Activated CD4-positive, alpha-beta T cell treated with anti-CD3 and anti-CD28 coated beads, Interleukin-2, amount 50 U/mL, for 1 hour (primary cell): ENCODE measurements at places on chromosomes 6 and 20.

GRCh38 chr20:50110141-50111047 is 2.6 kb downstream of the UBE2V1 start:
- no peak for DNase-seq

- peak; percentile 28 for DNase-seq
Measured at GRCh38 chr6:15879371-15880261, 216.8 kb upstream of the DTNBP1 start.

GRCh38 chr6:156822747-156823206 is 45.6 kb downstream of the ARID1B start:
- no peak for DNase-seq

DNA sequence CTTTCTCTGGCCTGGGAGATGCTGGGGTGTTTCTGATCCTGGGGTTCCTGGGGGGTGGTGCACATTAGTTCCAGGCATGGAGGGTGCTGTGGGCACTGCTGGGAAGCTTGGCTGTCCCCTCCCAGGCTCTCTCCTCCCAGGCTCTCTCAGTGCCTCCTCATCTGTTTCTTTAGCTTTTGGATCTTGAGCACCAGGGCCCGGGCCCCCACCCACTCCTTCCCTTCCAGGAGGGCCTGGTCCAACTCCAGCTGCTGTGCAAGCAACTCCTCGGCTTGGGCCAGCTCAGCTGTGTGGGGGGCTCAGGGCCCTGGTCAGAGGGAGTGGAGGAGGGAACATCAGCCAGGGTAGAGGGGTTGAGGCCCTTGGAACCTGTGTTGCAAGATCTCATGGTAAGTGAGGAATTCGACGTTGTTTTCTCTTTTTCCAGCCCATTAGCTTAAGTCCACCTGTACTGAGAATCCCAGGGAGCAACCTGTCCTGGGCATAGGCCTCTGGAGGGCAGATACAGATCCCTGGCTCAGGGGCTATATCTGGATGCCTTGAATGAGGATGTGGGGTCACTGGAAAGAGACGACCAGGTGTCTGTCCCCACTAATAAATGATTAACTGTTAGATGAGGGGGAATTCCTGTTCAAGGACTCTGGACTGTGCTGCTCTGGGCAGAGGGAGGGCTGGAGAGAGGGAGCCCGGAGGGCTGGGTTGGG is 34.5 kb upstream of the HLA-A start:
- no peak for DNase-seq

GRCh38 chr20:54340667-54341081 is 132.8 kb downstream of the PFDN4 start:
- DNase-seq = no peak

GRCh38 chr6:128259029-128259724 is 261.2 kb downstream of the PTPRK start:
- DNase-seq = no peak

DNA sequence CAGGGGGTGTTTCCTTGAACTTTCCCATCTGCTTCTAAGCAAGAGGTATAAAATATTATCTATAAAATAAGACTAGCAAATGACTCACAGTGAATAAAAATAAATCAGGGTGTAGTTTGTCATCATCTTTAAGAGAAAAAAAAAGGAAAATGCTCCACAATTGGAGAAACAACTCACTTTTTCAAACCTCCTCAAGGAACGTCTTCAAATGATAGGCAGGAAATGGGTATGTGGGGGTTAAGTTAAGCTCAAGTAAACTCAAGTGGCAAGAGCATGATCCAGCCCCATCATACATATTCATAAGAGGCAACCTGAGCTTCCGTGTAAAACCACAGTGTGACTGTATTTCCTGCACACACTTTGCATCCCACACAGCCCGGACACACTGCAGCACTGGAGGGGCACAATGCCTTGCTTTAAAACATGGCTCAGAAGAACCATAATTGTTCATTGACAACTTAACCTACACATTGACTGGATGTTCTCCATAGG is 58.5 kb upstream of the CEP85L start:
- DNase-seq = peak; percentile 62

DNA sequence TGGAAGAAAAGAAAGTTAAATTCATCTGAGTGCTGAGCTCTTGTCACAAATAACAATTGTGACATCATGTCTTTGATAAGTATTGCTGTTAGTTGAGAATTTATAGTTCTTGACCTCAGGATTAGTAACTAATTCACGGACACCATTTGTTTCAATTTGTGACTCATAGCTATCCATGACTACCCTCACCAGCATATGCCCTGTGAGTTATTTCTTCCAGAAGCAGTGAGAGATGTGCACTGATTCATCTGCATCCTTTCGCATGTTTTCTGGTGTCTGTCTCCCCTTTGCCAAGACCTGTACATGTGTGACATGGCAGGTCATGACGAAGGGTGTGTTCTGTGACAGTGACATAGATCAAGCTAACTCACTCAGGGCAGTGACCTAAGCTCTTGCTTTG is 86.9 kb downstream of the SOBP start:
- no peak for DNase-seq

DNA sequence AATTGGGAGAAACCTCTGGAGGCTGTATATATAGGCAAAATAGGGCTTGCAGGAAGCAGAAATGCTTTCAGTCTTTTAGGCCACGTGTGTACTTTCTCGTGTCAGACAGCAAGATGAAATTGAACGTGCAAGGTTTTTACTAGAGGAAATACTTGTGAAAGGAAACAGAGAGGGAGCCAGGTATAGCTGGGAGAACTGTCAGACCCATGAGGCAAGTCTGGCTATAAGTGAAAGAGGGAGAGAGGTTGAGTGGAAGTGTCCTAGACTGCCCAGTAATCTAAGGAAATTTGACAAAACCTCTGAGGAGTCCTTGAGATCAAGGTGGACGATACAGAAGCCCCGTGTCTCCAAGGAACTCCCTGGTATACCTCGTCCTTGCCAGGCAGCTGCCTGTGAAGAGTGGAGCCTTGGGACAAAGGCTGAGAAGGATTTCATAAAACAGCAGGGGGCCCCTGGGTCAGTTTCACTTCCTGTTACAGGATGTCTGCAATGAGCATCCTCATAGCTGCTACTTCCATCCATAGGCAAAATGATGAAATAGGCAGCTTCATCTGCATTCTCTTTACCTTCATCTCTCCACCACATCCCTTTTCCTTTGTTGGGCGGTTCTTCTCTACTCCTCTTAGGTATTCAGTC is 114.4 kb upstream of the MAP3K7 start:
- no peak for DNase-seq

- no peak for DNase-seq
Measured at GRCh38 chr6:88220493-88220892, 54.3 kb upstream of the CNR1 start.

- peak; percentile 3 for DNase-seq
Measured at GRCh38 chr6:34115403-34115795, 30.5 kb downstream of the GRM4 start.

- DNase-seq = no peak
Measured at GRCh38 chr6:92784235-92784634, 635.1 kb downstream of the EPHA7 start.

DNA sequence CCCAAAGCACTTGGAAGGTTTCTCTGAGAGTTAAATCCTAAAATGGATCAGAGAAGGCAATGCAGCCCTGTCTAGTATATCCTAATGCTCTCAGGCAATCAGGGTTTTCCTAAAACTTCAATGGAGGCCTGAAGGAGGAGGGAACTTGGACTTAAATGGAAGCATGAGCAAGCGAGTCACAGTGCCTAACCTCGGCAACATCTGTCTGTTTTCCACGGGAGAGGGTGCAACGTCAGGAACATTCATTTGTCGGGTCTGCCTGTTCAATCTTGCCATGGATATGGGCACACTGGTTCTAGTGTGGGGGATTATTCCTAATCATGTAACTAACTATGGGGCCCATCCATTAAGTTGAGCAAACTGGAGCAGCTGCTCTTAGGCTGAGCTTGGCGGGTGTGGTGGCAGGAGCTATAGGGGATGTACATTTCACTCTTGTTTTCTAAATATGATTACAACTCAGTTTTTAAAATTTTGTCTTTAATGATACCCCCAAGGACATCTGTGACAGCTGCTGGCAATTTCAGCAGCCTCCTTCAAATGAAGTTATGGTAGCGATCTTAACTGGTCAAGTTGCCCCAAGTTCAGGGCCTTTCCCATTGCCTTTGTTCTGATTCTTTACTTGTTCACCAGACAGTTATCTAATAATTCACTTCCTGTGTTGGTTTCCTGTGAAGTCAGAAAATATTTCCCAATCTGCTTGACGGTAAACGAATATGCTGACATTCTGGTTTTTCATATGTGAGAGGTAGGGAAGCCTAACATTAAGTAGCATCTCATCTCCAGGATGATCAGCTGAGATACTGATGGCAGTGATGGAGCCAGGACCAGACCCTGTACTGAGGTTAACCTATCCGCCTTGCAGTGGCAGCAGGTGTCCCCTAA is 21.6 kb downstream of the DSE start:
- no peak for DNase-seq

- no peak for DNase-seq
Measured at GRCh38 chr6:131787766-131788712, 19.8 kb upstream of the ENPP1 start.

DNA sequence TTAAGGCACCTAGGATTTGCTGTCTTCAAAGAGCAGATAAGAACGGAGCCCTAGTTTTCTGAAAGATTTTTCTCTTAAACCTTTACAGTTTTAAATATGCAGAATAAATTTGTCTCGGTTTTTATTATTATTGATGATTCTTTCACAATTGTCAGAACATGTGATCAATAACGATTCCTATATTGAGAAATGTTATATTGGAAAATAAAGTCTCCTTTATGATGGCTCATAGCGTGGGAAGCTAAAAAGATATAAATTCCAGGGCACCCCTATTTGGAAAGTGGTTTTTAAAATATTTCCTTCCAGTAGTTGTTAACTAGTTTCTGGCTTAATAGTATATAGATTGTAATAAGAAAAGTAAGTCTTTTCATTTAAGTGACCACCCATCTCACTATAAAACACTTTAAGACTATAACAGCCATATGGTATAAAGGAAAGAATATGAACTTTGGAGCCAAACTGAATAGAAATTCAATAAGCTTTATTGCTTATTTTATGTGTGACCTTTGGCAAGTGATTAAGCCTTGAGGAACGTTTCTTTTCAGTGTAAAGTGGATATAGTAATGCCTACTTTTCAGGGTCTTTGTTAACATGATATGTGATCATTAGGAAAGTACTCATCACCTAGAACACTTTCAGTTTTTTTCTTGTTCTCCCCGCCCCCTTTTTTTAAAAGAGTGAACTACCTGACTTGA is 369.6 kb downstream of the LAMA2 start:
- DNase-seq = no peak

DNA sequence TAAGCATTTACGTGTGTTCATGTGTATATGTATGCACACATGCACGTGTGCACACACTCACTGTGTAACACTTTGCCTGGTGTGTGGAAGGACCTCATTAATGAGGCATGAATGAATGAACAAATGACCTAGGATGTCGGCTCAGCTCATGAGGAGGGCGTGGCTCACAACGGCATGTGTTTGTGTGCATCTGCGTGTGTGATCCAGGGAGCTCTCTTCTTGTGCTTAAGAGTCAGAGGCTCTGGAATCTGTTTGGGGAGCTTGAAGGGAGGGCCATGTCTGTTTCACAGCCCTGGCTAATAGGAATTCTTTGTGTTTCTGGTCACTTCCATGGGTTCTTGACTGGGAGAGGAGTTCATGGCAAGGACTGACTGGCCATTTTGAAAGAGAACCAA is 32.7 kb downstream of the TOX2 start:
- DNase-seq = no peak

- no peak for DNase-seq
Measured at GRCh38 chr20:35698298-35699126, 640 bp downstream of the NFS1 start.

- DNase-seq = no peak
Measured at GRCh38 chr20:59322585-59323454, 22.4 kb downstream of the EDN3 start.

- DNase-seq = peak; percentile 36
Measured at GRCh38 chr20:36465109-36466080, 75.9 kb upstream of the MYL9 start.

DNA sequence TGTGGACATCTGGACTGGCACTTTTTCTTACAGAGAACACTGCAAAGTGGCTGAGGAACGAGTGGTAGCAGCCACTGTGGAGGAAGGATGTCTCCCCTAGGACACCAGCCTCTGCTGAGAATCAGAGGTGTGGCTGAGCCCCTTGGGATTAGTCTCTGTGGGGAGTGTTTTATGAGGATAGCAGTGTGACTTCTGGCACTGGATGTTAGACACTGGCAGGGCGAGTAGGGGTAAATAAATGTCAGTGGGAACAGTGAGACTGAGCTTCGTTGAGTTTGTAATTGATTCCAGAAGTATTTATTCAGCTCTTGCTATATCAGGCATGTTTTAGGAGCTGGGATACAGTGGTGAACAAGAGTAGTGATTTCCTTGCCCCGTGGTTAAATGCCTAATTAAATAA is 124.0 kb downstream of the JARID2 start:
- no peak for DNase-seq

DNA sequence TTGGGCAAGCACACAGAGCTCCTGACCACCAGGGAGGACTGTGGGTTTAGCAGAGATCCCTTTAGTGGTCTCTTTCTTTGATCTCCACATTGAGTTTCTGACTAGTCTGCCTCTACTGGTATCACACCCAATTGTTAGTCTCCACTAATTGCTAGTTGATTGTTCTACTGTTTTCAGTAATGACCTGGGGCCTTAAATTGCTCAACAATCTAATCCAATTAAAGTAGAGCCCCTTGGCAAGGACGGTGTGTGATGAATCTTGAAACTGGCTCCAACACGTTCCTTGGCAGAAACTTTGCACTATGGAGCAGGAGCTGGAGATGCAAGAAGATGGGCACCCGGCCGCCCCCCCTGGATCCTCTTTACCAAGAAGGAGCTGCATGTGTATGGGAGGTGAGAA is 12.3 kb downstream of the FAM50B start:
- DNase-seq = no peak

GRCh38 chr20:47257256-47257655 is 99.2 kb downstream of the ZMYND8 start:
- no peak for DNase-seq

GRCh38 chr6:165077876-165078275 is 231.5 kb downstream of the C6orf118 start:
- DNase-seq = no peak

GRCh38 chr6:159094444-159095252 is 49.9 kb upstream of the TAGAP start:
- peak; percentile 56 for DNase-seq

- DNase-seq = no peak
Measured at GRCh38 chr6:116948533-116949304, 71.7 kb downstream of the RFX6 start.

- DNase-seq = no peak
Measured at GRCh38 chr6:119285908-119286625, 63.5 kb downstream of the MAN1A1 start.
